Activated gamma-delta T cell (primary cell): ENCODE measurements at places on chromosomes 1 and 21.

GRCh38 chr1:59096501-59096900, 200.4 kb upstream of the FGGY start:
- DNase-seq = no peak

- no peak for DNase-seq
Observed at GRCh38 chr1:46747683-46748288, 28.9 kb upstream of the EFCAB14 start.

DNA sequence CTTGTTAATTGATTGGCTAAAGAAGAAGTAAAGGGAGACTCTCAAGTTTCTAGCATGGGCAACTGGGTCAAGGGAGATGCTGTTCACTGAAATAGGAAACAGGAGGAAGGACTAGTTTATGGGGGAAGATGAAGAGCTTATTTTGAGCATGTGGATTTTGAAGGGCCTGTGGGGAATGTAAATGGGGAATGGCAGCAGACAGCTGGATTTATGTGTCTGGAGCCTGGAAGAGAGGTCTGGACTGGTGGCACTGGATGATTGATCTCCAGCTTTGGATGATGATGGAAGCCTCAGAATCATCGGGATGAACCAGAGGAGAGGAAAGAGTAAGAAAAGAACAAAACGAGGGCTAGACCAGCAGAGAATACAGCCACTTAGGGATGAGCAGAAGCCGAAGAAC, 54.9 kb upstream of the ENAH start:
- no peak for DNase-seq

GRCh38 chr1:173113015-173113741, 62.4 kb upstream of the TNFSF18 start:
- no peak for DNase-seq

DNA sequence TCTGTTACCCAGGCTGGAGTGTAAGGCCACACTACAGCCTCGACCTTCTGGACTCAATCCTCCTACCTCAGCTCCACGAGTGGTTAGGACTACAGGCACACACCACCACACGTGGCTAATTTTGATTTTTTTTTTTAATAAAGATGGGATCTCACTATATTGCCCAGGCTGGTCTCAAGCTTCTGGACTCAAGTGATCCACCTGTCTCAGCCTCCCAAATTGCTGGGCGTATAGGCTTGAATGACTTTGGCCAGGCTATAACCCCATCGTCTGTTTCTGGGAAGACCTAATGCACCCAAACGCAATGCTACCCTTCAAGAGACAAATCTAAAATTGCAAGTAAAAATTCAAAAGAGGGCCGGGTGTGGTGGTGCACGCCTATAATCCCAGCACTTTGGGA, 52.1 kb downstream of the DAP3 start:
- DNase-seq = no peak

- DNase-seq = no peak
Observed at GRCh38 chr21:24428591-24429199, 1178.6 kb downstream of the MRPL39 start.

DNA sequence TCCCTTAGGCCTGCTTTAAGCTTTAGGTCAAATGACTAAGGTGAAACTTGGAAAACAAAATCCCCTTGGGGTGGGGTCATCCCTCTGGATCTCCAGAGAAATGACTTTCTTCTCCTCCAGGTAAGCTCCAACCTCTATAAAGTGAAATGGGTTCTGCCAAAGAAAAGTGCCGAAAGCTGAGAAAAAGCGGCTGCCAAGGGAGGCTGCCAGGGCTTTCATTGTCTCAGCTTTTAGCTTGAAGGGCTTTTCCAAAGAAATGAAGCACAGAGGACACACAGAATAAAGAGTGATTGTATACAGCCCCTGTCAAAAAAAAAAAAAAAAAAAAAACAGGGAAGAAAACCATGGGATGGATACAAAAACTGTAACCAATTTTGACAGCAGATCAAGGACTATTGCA, 126.9 kb downstream of the TGFBR3 start:
- no peak for DNase-seq

DNA sequence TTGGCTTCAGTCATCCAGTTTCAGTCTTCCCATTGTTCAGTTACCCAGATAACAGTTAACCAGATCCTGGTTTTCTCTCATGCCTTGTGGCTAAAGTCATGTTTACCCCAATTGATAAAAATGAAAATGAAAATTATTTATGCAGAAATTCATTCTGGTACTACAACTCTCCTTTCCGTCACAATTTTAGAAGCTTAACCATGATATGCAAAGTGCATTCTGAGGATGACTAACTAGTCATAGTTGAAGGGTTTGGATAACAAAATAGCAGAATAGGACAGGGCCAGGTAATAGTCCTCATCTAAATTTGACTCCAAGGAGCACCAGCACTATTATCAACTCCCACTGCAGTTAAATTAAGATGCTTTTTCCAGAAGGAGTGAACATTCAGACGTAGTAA, 94.7 kb downstream of the NTMT2 start:
- no peak for DNase-seq

- DNase-seq = no peak
Observed at GRCh38 chr1:106022312-106022902, 1034.1 kb upstream of the PRMT6 start.

GRCh38 chr1:212162635-212163034, 122.6 kb upstream of the PPP2R5A start:
- DNase-seq = no peak

DNA sequence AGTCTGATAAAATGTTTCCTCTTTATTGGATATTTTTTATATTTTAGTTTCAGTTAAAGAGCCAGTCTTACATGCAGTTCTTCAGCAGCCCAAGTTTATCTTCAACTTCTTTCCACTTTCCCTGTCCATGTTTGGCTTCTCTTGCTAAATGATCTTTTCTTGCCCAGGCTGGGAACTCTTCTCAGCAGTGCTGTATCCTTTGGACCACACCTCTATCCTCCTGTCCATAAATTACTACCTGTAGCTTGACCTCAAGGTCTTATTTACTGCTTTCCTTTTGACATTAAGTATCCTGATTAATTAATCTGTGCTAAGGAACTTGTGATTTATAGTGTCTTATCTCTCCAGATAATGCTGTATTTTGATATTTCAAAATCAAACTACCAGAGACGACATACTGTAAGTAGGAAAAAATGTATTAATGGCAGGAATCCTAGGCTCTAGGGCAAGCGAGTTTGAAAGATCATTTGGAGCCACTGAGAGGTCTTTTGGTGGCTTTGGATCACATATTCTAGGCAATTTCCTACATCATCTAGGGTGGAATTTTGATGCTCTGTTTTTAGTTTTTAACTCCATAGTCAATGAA, 20.5 kb upstream of the PDC start:
- no peak for DNase-seq

DNA sequence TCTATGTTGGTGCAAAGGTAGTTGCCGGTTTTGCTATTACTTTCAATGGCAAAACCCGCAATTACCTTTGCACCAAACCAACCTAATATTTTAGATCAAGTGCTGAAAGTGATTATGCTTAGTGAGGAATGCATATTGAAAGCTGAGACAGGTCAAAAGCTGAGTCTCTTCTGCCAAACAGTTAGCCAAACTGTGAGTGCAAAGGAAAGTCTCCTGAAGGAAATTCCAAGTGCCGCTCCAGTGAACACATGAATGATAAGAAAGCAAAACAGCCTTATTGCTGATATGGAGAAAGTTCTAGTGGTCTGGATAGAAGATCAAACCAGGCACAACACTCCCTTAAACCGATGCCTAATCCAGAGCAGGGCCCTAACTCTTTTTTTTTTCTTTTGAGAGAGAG, 83.1 kb upstream of the ERRFI1 start:
- DNase-seq = no peak

DNA sequence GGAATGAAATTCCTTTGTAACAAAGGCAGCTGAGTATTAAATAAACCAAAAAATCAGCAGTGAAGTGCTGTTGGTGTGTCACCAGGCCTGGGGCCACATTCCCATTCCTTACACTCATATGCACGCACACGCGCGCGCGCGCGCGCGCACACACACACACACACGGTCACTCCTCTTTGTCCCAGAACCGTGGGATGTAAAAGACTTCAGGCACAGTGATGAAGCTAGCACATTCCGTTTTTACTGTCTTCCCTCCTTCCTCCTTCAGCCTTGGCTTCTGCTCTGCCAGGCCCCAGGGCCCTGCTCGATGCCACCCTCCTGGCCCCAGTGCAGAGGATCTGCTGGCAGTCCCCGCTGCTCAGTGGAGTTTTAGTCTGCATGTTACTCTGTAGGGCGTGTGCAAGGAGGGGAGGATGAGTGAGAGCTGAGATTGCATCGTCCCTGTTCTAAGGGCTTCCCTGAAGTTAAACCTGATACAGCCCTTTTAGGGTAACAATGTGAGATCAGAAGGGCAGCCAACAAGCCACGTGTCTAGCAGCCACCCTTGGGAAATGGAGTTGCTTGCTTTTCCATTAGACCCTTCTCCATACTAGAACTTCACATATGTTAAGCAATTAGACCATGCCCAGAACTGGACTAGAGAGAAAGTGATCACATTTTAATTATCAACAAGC, 71.7 kb upstream of the WDR26 start:
- no peak for DNase-seq
